CD4-positive, alpha-beta T cell treated with Interleukin-2 at 100 ng/mL for 4 hours (primary cell): ENCODE measurements at places on chromosomes 5 and 9.

DNA sequence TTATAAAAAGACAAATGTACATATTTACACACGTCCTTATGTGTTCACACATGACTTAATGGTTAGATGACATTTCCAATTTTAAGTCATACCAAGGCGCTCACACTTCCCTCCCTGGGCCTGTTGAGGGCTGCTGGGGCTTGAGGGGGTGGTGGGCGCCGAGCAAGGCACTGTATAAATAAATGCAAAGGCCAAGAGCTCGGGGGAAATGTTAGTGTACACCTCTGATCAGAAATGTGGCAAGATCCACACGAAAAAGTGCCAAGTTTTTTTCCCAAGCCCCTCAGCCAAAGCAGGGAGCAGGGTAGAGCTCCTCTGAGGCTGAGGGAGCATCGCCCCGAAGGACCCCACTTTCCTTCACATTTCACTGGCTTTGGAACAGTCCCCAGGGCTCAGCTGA lies 7.5 kb downstream of the IRF1 start:
- DNase-seq = no peak

- DNase-seq = peak; percentile 35
Measured at GRCh38 chr5:151757233-151758140, 944 bp downstream of the ATOX1 start.

GRCh38 chr5:158937381-158937952 lies 162.2 kb downstream of the EBF1 start:
- DNase-seq = no peak

GRCh38 chr5:173808079-173808808 lies 79.9 kb upstream of the CPEB4 start:
- no peak for DNase-seq

DNA sequence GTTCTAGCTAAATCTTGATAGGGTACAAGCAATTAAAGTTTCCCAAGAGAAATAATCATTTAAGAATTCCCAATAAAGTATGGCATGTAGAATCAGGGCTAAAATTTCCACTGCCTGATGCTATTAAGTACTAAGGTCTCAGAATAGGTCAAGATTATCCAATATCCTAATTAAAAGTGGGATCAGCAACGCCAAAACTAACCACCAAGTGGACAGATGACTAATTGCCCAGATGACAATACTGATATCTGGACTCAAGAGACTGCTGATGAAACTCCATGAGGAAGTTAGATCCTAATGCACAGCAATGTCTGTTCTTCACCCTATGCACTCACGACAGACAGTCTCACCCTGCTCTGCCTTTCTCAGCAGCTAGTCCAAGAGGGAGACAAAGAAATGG lies 14.3 kb downstream of the DEPDC1B start:
- DNase-seq = no peak

- DNase-seq = no peak
Measured at GRCh38 chr9:76373173-76373783, 20.9 kb downstream of the RFK start.

DNA sequence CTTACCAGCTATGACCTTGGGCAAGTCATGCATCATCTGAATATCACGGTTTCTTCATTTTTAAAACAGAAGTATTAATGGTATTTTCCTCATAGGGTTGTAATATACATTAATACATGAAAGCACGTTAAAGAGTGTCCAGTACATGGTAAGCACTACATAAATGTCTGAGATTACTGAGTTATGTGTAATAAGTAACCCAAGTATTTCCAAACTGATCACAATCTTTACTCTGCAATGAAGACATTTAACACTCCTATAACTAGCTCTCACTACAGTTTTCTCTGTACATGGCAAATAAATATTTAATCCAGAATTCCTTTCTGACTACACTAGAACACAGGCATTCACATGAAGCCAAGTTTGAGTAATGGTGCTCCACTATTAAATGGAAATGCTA lies 4.0 kb downstream of the GLDC start:
- no peak for DNase-seq

GRCh38 chr5:113123618-113124017 lies 147.0 kb downstream of the DCP2 start:
- no peak for DNase-seq

DNA sequence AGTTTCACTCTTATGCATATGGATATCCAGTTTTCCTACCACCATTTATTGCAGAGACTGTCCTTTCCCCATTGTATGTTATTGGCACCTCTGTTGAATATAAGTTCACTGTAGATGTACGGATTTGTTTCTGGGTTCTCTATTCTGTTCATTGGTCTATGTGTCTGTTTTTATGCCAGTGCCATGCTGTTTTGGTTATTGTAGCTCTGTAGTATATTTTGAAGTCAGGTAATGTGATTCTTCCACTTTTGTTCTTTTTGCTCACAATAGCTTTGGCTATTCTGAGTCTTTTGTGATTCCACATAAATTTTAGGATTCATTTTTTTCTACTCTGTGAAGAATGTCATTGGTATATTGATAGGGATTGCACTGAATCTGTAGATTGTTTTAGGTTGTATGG lies 26.1 kb upstream of the CCNB1 start:
- no peak for DNase-seq

DNA sequence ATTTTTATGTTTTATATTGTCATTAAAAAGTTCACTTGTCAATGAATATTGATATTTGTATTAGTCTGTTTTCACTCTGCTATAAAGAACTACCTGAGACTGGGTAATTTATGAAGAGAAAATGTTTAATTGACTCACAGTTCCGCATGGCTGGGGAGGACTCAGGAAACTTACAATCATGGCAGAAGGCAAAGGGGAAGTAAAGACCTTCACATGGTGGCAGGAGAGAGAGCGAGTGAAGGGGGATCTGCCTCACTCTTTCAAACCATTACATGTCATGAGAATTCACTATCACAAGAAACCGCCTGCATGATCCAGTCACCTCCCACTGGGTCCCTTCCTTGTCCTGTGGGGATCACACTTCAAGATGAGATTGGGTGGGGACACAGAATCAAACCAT lies 27.4 kb downstream of the SRD5A1 start:
- DNase-seq = no peak

DNA sequence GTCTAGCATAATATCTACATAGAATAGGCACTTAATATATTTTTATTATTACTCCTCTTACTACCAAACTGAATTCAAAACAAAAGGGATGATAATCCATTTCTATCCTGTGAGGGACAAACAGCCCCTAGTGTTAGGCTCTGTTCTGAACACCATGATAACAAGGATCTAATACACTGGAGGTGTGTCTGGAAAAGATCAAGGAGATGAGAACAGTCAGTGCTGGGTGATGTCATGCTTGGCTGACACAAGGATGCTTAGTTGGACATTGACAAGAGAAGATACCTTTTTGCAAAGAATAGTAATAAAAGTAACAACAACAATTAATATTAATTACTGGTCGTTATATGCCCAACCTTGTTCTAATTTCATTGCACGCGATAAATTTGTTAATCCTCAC lies 458.7 kb downstream of the EBF1 start:
- no peak for DNase-seq

GRCh38 chr5:155017610-155018009 lies 4.1 kb downstream of the KIF4B start:
- no peak for DNase-seq

GRCh38 chr5:24094081-24094679 lies 550.6 kb downstream of the CDH10 start:
- DNase-seq = no peak

DNA sequence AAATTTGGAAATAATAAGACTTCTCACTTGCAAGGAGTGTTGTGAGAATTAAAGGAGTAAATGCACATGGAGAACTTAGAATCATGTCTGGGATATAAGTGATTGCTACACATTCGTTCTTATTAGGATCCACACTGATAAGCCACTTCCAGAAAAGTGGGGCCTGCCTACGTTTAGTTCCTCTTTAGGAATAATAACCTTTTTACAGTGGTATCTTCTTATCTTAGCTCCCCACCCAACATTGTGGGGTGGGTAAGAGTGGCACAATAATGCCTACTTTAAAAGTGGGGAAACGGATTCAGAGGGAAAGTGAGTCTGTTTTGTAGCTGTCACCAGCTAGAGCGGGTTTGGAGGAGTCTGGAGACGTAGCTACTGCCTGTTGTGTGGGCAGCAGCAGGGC lies 16.0 kb downstream of the DOCK2 start:
- DNase-seq = no peak

DNA sequence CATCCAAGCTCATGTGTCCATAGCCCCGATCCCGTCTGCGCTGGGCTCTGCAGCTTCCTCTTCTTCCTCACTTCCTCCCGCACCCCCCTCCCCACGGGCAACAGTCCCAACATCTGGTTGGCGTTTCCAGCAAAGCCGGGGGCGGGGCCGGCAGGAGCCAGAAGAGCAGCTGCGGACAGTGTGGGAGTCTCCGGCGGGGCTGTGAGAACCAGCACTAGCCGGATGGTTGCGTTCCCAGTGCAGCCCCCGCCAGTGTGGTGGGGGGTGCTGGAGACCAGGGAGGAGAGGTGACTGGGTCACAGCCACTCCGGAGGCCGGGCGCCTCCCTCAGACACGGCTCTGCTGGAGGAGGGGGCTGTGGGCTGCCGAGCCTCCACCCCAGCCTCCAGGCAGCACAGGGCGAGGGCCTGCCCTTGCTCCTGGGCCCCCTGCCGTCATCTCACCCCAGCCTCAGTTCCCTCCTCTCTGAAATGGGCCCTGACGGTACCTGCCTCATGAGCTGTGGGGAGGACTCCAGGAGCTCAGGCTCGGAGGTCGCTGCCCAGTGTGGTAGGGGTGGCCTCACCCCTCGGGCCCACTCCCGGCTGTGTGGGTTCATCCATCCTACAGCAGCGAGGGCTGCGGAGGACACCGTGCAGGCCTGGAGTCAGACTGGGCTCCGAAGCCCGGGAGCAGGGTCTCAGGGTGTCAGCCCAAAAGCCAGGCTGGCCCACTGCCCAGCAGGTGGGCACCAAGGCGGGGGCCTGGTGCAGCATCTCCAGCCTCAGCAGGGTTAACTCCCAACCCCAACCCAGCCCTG lies 41.5 kb upstream of the NOTCH1 start:
- no peak for DNase-seq

DNA sequence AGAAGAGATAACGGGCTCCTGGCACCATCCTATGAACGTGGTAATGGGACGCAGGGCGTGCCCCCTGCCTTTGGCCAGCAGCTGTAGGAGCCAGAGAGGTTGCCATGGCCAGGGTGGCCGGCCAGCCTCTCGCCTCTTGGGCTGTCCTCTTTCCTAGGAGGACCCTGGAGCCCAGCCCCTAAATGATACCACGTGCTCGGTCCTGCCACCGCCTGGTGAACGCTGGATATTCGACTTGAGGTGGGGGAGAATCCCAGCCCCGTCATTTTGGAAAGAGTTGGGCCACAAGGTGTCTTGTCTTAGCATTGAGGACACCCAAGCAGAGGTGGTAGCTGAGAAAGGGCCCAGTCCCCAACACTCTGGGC lies 391 bp upstream of the NRG2 start:
- DNase-seq = no peak

DNA sequence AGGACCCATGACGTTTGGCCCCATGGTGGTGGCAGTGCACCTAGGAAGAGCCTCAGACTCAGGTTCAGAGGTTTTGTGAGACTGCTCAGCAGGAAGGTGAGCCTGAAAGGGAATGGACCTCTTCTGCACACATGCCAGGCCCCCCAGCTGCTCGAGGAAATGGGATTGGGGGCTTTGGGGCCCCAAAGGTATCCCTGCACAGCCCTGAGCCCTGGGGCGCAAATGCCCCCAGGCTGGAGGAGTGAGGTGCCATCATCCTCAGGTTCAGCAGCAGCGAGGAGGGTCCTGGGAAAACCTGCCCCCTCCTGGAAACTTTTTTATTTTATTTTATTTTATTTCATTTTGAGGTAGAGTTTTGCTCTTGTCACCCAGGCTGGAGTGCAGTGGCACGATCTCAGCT lies 171.8 kb upstream of the MVB12B start:
- DNase-seq = no peak

GRCh38 chr9:116342061-116342460 lies 188.5 kb downstream of the PAPPA start:
- DNase-seq = no peak

GRCh38 chr9:77020413-77021290 lies 1.2 kb downstream of the FOXB2 start:
- DNase-seq = no peak

DNA sequence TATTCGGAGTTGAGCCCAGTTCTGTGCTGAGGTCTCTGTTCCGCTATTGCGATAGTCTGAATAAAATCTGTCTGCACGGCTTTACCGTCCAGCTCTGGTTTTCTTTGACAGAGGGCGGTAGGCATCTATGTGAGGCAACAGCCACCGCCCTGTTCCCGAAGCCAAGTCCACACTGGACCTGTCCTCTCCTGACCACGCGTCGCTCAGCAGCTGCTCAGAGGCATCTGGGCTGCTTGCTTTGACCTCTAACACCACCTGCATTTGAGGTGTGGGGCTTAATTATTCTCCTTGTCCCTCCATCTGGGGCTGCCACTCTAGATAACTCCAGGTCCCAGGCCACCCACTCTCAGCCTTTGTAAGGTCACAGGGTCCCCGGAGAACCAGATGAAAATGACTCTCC lies 168.4 kb upstream of the SMIM23 start:
- no peak for DNase-seq

- DNase-seq = no peak
Measured at GRCh38 chr9:121048175-121048574, 1.9 kb downstream of the C5 start.

DNA sequence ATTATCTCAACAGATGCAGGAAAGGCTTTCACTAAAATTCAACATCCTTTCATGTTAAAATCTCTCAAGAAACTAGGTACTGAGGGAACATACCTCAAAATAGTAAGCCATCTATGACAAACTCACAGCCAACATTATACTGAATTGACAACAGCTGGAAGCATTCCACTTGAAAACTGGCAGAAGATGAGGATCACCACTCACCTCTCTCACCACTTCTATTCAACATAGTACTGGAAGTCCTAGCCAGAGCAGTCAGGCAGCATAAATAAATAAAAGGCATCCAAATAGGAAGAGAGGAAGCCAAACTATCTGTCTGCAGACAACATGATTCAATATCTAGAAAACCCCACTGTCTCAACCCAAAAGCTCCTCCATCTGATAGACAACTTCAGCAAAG lies 203.6 kb upstream of the GRAMD2B start:
- no peak for DNase-seq

- no peak for DNase-seq
Measured at GRCh38 chr9:16626577-16627130, 243.8 kb downstream of the BNC2 start.

GRCh38 chr5:1405539-1406530 lies 39.4 kb downstream of the SLC6A3 start:
- no peak for DNase-seq

DNA sequence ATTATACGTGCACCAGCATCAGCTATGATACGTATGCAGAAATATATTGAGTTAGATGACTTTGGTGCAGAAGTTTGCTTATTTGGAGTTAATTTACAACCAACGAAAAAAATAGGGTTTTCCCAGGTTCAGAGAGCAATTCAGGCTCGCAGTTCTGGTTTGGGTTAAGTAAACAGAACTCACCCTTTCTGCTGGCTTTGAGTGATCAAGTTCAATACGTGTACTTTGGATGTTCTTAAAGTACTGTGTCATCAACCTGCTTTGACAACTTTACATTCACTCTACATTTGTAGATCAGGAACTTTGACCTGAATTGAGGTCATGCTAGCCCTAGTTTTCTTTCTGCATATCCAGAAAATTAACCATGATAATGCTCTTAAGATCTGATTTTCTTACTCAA lies 40.7 kb downstream of the ACOT12 start:
- no peak for DNase-seq

GRCh38 chr9:135905380-135906258 lies 1.7 kb downstream of the CAMSAP1 start:
- DNase-seq = peak; percentile 68
